ENCODE measurements at places on chromosomes 13 and 19. TPM values are rescaled to one million over a fixed set of nuclear protein-coding genes. Genes with fewer than 3 reads are reported as not detected.
A peak's percentile ranks its signal among the peaks of the same experiment; 100 is the strongest.

GRCh38 chr19:13152356-13152973 lies 2.3 kb downstream of the IER2 start:
- no peak for DNase-seq
- peaks cover 36% of the 10 kb centered on the region for H3K4me1 ChIP-seq
- no peaks in the 10 kb centered on the region for H3K27me3 ChIP-seq
- peak overlapping the region; percentile 79 for H3K4me3 ChIP-seq

GRCh38 chr13:52011632-52012511 lies at the start of gene ALG11:
Gene ALG11, plus strand, starts transcription at chr13:52012398. Its CDS starts 21 bp downstream, at chr13:52012419.
- H3K4me3 ChIP-seq: peak within 1 kb of the TSS; percentile 96
- peak; percentile 100 for DNase-seq
- peaks cover 8% of the 10 kb centered on the region for H3K36me3 ChIP-seq
- H3K27ac ChIP-seq: peak within 1 kb of the TSS; percentile 51

DNA sequence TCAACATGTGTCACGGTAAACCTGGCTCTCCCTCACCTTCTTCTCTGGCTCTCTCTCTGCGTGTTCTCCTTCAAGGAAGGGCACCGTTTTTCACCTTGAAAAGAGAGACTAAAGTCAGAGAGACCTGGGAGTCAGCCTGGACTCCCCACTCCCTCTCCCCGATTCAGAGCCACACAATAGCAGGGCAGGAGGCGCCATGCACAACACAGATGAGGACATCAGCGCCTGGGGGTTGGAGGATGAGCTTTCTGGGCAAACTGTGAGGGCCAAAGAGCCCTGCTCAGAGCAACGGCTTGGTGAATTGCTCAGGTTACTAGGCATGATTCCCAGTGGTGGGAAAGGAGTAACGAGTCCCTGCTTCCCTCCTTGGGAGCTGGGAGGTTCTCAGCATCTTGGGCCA lies 32.3 kb downstream of the HSPH1 start:
- H3K4me1 ChIP-seq: no peaks in the 10 kb centered on the region
- H3K27ac ChIP-seq: no peak overlapping the region
- H3K27me3 ChIP-seq: peaks cover 17% of the 10 kb centered on the region

- no peak overlapping the region for H3K27ac ChIP-seq
- no peak for DNase-seq
- no peaks in the 10 kb centered on the region for H3K36me3 ChIP-seq
- H3K27me3 ChIP-seq: peaks cover 18% of the 10 kb centered on the region
Observed at GRCh38 chr19:21587117-21587461, 81.7 kb downstream of the ZNF429 start.

Gene CASP14
- 193 TPM for total RNA-seq

- DNase-seq: no peak
- H3K4me3 ChIP-seq: peak overlapping the region; percentile 36
- peak overlapping the region; percentile 56 for H3K27ac ChIP-seq
- H3K36me3 ChIP-seq: peaks cover 30% of the 10 kb centered on the region
- peaks cover 37% of the 10 kb centered on the region for H3K4me1 ChIP-seq
Observed at GRCh38 chr19:14150041-14150769, 13.8 kb upstream of the ASF1B start.

Gene KCNN1
- 0.51 TPM for total RNA-seq

DNA sequence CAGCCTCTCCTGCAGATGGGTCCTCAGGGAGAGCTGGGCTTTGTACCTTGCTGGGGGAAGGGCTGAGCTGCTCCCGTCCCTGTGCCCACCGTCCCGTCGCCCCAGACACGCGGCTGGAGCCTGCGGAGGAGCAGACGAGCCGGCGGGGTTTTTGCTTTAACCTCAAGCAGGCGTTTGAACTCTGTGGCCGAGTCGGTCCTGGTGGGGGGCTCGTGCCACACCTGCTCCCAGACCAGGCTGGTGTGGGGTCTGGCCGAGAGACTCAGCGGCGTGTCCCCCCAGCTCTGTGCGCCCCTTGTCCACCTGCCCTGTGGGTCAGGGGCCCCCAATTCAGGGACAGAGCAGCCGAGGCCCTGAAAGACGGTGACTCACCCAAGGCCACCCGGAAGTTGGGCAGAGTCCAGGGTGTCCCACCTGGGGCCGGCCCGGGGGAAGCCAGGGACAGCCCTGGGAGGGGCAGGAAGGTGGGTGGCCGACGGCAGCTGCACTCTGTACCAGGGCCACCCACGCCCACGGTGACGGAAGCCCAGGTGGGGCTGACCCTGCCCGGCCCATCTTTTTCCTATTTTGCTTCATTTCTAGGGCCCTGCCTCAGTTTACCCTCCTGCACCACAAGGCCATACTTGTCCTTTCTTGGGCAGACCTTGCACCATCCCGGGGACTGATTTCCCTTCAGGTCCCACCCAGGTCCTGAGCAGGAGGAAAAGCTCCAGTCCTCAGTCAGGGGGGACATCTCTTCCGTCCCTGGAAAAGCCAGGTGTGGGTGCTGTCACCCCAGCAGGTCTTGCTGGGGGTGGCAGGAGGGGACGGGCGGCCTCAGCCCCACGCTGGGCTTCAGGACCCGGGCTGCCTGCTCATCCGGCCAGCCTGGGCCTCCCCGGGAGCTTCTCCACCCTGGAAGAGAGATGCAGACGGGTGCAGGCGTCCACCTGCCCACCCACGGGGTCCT lies 5.3 kb downstream of the EFNA2 start:
- peaks cover 100% of the 10 kb centered on the region for H3K27me3 ChIP-seq
- DNase-seq: no peak
- H3K27ac ChIP-seq: no peak overlapping the region
- H3K36me3 ChIP-seq: no peaks in the 10 kb centered on the region
- peaks cover 17% of the 10 kb centered on the region for H3K4me1 ChIP-seq

DNA sequence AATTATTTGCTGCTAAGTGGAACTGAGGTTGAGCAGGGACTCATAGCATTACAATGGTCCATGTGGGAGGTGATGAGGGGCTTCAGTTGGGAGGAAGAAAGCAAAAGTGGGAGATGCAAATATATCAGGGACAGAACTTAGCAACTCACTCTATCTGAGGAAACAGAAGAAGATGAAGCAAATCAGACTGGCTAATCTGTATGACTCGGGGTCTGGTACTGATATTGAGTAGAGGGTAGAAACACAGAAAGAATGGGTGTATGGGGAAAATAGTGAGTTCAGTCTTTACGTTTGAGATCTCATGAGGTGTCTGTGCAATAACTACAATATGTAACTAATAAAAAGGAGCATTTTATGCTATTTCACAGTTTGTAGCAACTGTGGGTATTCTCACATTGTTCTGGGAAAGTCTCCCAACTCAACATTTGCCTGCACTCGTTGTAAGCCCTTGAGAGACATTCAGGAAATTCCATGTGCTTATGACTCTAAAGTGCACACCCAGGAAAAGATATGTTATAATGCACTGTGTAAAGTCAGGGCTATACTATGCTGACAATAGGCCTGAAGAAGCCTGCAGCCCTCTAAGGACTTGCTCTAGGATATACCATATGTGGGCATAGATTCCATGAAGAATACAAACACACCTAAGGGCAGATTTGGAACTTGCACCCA lies 183.5 kb downstream of the SPRY2 start:
- no peak overlapping the region for H3K4me3 ChIP-seq
- no peaks in the 10 kb centered on the region for H3K27me3 ChIP-seq
- no peaks in the 10 kb centered on the region for H3K36me3 ChIP-seq
- H3K27ac ChIP-seq: no peak overlapping the region
- no peak for DNase-seq
- H3K4me1 ChIP-seq: no peaks in the 10 kb centered on the region

Gene HTR2A
- total RNA-seq: not detected

DNA sequence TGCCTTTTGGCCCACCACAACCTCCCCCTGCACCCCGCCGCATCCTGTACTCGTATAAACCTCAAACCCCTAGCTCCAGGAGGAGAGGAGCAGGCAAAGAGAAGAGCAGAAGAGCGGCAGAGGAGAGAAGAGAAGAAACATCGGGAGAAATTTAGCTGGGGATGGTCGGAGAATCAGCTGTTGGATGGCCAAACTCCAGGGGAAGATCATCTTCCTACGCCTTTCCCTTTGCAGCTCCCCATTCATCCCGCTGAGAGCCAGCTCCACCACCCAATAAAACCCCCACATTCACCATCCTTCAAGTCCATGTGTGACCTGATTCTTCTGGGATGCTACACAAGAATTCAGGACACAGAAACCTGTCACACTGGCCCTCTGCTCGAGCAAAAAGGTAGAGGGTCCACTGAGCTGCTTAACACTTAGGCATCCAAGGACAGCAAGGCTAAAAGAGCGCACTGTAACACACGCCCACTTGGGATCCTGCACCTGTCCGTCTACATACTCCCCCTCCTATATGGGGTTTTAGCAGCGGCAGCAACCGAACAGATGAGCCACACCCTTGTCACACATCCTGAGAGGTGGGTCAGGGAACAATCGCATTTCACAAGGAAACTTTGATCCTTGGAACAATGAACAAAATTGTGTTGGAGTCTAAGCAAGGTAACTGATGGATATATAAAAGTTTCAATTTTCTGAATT lies 51.6 kb upstream of the MIR17HG start:
- H3K27ac ChIP-seq: no peak overlapping the region
- no peaks in the 10 kb centered on the region for H3K36me3 ChIP-seq
- DNase-seq: no peak
- H3K4me1 ChIP-seq: no peaks in the 10 kb centered on the region
- H3K4me3 ChIP-seq: no peak overlapping the region
- no peaks in the 10 kb centered on the region for H3K27me3 ChIP-seq

Gene TEX101
- total RNA-seq: not detected

DNA sequence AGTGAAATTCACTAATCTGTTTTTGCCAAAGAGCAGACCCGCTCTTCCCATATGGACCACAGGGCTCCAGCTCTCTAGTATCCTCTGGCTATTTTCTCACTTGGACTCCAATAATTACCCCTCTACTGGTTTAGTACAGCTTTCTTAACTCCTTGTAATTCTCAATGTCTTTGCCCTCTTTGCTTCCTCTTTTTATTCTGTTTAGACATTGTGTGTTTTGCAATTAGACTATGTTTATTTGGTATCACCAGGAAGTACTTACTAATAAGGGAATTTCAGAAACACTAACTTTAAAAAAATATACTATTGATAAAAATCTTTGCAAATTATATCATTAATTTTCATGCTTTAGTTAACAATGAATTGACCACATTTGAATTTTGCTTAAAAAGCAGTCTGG lies 111.6 kb upstream of the OBI1 start:
- no peak for DNase-seq
- H3K36me3 ChIP-seq: no peaks in the 10 kb centered on the region
- no peak overlapping the region for H3K4me3 ChIP-seq
- no peaks in the 10 kb centered on the region for H3K27me3 ChIP-seq
- H3K4me1 ChIP-seq: no peaks in the 10 kb centered on the region

Gene PBX4
- total RNA-seq: 3.3 TPM

DNA sequence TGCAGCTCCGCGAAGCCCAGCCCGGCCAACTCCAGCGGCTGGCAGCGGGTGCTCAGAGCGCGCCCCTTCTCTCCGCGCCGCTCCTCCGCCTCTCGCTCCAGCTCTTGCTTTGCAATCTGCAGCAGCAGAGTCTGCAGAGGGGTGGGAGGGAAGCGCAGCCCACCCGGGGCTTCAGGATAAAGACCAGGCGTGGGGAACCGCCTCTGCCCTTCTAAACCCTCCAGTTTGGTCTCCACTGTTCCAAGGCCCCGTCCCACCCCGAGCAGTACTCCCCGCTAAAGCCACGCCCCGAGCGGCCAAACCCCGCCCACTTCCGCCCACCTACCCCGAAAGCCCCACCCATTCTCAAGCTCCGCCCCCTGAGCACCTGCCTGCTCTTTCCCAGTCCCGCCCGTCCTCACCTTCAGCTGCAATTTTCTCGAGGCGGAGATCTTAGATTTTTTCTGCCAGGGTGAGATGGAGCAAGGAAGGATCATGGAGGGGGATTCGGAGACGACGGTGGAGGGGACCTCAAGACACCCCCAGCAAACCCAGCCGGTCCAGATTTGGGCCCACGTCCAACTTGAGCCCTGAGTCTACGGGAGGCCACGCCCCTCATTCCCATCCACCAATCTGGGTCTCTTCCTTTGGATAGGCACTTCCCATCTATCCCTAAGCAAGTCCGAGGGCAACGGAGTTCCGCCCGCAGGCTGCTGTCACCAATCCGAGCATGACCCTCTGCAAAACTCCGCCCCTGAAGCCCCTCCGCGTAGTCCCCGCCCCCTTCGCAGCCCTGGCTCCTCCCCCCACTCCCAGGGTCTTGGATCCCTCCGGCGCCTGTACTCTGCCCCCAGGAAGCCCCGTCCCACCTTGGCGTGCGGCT lies 1.1 kb downstream of the TNNI3 start:
- H3K27me3 ChIP-seq: peaks cover 60% of the 10 kb centered on the region
- peaks cover 33% of the 10 kb centered on the region for H3K4me1 ChIP-seq
- no peak for DNase-seq

DNA sequence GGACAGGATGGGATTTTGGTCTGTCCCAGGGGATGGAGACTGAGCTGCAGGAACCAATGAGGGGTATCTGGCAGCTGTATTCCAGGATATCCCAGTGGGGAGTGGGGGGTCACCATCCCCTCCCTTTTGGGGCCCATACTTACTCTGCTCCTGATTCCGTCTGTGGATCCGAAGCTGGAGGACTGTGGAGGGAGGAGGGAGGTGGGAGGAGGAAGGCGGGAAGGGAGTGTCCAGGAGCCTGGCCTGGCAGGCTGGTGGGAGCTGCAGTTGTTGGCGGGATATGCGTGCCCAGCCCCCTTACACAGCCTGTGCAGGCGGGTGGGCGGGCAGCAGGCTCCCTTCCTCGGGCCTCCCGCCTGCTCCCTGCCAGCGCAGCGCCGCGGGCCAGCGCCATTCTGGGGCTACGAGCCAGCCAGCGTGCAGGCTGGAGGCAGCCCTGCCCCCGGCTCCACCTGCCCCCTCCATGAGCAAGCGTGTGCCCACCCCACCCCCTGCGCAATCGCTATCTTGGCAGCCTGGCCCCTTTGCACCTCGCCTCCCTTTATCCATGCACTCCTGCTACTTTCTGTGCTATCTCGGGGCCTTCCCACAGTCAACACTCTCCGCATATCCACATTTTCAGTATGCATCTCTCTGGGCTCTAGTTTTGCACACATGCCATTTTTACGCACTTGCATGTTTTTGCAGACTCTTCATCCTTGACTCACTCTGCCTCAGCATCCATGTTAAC lies 2.8 kb downstream of the MAMSTR start:
- H3K4me3 ChIP-seq: peak overlapping the region; percentile 4
- H3K36me3 ChIP-seq: no peaks in the 10 kb centered on the region
- peak overlapping the region; percentile 66 for H3K27ac ChIP-seq
- H3K4me1 ChIP-seq: peaks cover 54% of the 10 kb centered on the region
- H3K27me3 ChIP-seq: no peaks in the 10 kb centered on the region

GRCh38 chr13:26621731-26622401 lies 64.4 kb downstream of the WASF3 start:
- no peak for DNase-seq
- H3K27me3 ChIP-seq: no peaks in the 10 kb centered on the region
- no peak overlapping the region for H3K27ac ChIP-seq
- no peaks in the 10 kb centered on the region for H3K4me1 ChIP-seq
- no peaks in the 10 kb centered on the region for H3K36me3 ChIP-seq

GRCh38 chr13:94494026-94494425 lies 14.5 kb upstream of the DCT start:
- no peaks in the 10 kb centered on the region for H3K4me1 ChIP-seq
- DNase-seq: no peak
- no peaks in the 10 kb centered on the region for H3K36me3 ChIP-seq
- H3K27me3 ChIP-seq: no peaks in the 10 kb centered on the region

- peaks cover 25% of the 10 kb centered on the region for H3K27me3 ChIP-seq
- no peaks in the 10 kb centered on the region for H3K36me3 ChIP-seq
- no peak overlapping the region for H3K27ac ChIP-seq
- peak overlapping the region; percentile 48 for H3K4me3 ChIP-seq
Observed at GRCh38 chr13:27006519-27007161, 165.0 kb downstream of the USP12 start.

GRCh38 chr13:108877300-108877699 lies 247.9 kb downstream of the MYO16 start:
- H3K4me3 ChIP-seq: no peak overlapping the region
- H3K4me1 ChIP-seq: no peaks in the 10 kb centered on the region
- H3K36me3 ChIP-seq: no peaks in the 10 kb centered on the region
- no peaks in the 10 kb centered on the region for H3K27me3 ChIP-seq
- no peak overlapping the region for H3K27ac ChIP-seq

Gene ZNF726
- 11.3 TPM for total RNA-seq

Gene C19orf85
- total RNA-seq: not detected

All from suprapubic skin (tissue), 4 donors.